Omental fat pad (tissue), 4 donors: ENCODE measurements at places on chromosomes 1 and 21. TPM values are rescaled to one million over a fixed set of nuclear protein-coding genes. Genes with fewer than 3 reads are reported as not detected.

Gene OR13G1
- total RNA-seq = not detected

Gene DMRTA2
- not detected for total RNA-seq

DNA sequence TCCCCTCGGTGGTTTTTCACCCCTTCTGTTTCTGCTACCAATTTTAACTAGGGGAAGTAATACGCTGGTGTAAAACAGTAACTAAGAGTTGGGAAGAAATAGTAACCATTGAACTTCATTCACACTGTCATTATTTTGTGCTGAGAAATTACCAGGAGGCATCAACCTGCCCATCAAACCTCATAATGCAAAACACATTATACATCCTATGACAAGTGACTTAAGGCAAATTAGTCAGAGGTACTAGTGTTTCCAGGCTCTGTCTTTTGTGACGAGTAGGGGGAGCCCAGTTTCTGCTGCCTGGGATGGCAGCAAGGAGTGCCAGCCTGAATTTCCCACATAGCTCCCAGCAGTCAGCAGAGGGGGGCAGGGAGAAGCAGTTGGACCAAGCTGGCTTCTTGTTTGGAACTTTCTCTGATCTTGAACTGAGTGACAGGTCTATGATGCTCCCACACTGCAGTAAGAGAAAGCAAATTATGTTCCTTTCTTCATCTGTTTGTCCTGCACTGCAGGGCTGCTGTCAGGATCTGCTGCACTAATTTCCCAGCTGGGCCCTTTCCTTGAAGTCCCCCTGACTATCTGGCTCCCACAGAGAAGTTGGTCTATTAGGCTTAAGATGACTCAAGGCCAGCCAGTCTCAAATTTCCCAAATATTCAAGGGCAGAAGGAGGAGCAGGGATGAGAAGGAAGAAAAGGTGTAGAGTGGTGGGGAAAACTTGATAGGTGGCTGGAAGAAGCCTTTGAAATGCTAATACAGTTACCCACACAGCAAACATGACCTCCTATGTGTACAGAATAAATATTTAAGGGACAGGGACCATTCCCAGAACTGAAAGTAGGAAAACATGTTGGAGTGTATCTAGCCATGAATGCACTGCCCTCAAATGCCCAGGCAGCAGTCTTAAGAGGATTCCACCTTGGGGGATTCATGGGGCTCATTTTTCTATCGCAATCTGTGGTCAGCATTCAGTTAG, 322.8 kb downstream of the SEC16B start:
- DNase-seq = no peak

Gene ADORA1
- 4.3 TPM for total RNA-seq

- DNase-seq = no peak
Measured at GRCh38 chr1:182829285-182829932, 9.7 kb upstream of the DHX9 start.

Gene SLC9C2
- total RNA-seq = 0.56 TPM

Gene TGFB2
- 3.5 TPM for total RNA-seq

- no peak for DNase-seq
Measured at GRCh38 chr1:109466452-109467300, at the start of gene SYPL2. SYPL2 (plus strand) TSS chr1:109466546; CDS start chr1:109466844, 298 bp downstream.

Gene LCE2C
- total RNA-seq = not detected

- no peak for DNase-seq
Measured at GRCh38 chr1:12617511-12617900, 504 bp downstream of the DHRS3 start.

Gene OR2L5
- not detected for total RNA-seq

Gene CAMK1G
- total RNA-seq = not detected

GRCh38 chr1:91523482-91523881, 22.8 kb downstream of the CDC7 start:
- DNase-seq = no peak

Gene GRIK3
- total RNA-seq = 0.09 TPM

Gene MROH9
- total RNA-seq = not detected

DNA sequence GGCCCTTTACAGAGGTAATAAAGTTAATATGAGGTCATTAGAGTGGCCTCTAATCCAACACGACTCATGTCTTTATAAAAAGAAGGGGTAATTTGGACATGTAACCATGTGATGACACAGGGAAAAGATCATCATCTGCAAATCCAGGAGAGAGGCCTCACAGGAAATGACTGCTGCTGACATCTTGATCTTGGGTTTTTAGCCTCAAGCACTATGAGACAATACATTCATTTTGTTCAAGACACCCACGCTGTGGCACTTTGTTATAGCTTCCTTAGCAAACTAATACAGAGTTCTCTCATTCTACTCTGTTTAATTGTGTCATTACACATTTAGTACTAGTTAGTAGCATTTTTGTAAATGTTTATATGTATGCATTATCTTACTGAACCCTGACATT, 64.0 kb upstream of the RUNX1 start:
- DNase-seq = no peak

GRCh38 chr21:42258150-42258884, 39.4 kb downstream of the ABCG1 start:
- DNase-seq = peak; percentile 51

- DNase-seq = no peak
Measured at GRCh38 chr1:35047188-35047858, 15.6 kb upstream of the ZMYM6 start.

- no peak for DNase-seq
Measured at GRCh38 chr1:108747898-108748297, 1.4 kb downstream of the STXBP3 start.

- DNase-seq = no peak
Measured at GRCh38 chr1:202713110-202713509, 2.9 kb upstream of the SYT2 start.

Gene SMIM1
- not detected for total RNA-seq

- DNase-seq = no peak
Measured at GRCh38 chr1:30698401-30698981, 24.9 kb downstream of the MATN1 start.

- DNase-seq = no peak
Measured at GRCh38 chr1:74729741-74730478, 2.9 kb downstream of the CRYZ start.

DNA sequence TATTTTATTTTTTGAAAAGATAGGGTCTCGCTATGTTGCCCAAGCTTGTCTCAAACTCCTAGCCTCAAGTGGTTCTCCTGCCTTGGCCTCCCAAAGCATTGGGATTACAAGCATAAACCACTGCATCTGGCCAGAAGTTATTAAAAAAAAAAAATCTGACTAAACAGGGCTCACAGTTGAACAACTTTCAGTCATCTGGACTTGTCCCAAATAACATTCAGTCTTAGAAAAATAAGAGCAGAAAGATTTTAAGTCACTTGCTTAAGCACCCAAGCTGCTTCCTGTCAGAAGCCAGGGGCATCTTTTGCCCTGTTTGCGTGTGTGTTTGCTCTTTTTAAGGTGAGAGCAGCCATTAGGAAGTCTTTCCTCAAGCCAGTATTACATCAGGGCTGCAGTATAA, 286.8 kb downstream of the LMO4 start:
- no peak for DNase-seq

GRCh38 chr1:37495875-37496274, 18.7 kb downstream of the MEAF6 start:
- DNase-seq = no peak

DNA sequence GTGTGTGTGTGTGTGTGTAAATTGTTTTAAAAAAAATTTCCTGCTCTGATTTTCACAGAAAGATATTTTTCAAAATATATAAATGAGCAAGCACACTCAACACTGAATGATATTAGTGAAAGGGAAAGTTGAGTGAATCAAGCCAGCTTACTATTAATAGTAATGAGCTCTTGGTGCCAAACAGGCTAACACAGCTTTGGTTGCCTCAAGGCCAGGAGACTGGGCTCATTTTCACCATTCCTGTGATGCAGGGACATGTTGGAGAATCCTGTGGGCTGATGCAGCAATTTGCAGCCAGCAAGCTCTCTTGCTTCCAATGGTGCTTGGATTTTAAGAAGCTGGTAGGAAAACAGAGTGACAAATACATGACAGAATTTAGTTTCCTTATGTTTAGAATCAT, 30.2 kb downstream of the PLA2G4A start:
- no peak for DNase-seq

DNA sequence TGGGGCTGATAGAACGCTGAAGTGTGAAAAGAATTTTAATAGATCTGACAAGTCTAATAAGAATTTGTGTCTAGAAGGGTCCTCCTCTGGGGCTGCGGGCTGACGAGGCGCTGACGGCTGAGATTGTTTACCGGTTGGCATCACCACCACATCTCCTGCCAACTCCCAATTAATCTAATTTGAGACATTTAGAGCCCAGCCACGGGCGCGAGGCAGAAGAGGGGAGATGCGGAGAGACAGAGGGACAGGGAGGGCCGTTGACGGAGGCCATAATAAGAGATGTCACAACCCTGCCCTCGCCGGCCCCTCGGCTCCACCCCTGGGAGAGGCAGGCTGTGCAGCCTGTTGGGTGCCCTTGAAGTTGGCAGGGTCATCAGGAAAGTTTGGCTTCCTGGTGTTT, 109.3 kb downstream of the PAX7 start:
- DNase-seq = no peak

Gene ARHGEF10L
- 17.3 TPM for total RNA-seq

GRCh38 chr1:89641781-89642180, 8.9 kb downstream of the LRRC8C start:
- DNase-seq = no peak

DNA sequence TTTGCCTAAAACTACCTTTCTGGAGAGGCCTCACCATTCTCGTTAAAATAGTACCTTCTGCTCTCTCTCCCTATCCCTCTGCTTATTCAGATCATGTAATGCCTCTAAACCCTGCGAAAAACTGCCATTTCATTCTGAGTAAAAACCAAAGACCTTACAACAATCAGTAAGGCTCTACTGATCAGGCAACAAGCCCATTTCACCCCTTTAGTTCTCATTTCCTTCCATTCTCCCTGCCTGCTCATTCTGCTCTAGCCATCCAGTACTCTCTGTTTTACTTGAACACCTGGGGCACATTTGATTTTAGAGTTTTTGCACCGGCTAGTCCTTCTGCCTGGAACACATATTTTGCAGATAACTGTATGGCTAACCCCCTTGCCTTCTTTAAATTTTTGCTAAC, 187.8 kb downstream of the COQ8A start:
- DNase-seq = no peak

- DNase-seq = no peak
Measured at GRCh38 chr1:9912264-9912936, 2.3 kb upstream of the CTNNBIP1 start.

GRCh38 chr1:237901299-237901934, 10.7 kb upstream of the ZP4 start:
- DNase-seq = no peak

Gene RHBDL2
- total RNA-seq = 1.6 TPM

DNA sequence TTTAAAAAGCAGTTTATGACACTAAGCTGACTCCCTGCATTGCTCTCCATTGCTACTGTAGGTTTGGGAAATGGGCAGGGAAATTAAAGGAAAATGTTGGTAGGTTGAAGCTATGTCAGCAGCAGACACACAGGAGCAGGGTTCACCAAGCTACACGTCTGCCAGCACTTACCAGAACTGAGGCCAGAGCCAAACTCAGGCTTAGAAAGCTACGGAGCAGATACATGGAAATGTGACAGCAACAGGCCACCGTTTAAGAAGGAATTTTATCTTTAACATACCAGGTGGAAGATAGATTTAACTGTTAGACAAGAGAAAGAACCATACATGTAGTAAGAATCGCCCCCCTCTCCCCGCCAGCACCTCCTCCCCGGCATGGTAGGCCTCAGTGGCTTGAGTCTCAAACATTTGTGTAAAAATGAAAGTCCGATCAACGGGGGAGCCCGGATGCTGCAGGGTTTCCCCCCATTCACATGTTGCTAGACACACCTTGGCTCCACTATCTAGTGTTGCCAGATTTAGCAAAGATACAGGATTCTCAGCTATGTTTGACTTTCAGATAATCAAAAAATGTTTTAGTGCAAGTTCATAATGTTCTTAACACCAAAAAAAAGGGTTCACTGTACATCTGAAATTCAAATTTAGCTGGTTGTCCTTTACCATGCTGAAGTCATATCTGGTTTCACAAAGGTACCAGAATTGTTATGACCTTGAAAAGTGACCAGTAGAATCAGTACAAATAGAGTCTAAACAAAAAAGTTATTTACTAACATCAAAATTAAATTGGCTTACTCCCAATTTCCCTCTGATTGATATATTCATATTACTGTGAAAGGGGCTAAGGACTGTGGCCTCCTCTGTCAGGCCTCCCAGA, 6.7 kb downstream of the OR2T11 start:
- no peak for DNase-seq

- DNase-seq = no peak
Measured at GRCh38 chr21:27035791-27036190, 68.9 kb upstream of the ADAMTS5 start.

Gene LRRIQ3
- 1.4 TPM for total RNA-seq

GRCh38 chr1:15304708-15305467, 57.9 kb downstream of the FHAD1 start:
- peak; percentile 74 for DNase-seq

Gene CD1B
- not detected for total RNA-seq

DNA sequence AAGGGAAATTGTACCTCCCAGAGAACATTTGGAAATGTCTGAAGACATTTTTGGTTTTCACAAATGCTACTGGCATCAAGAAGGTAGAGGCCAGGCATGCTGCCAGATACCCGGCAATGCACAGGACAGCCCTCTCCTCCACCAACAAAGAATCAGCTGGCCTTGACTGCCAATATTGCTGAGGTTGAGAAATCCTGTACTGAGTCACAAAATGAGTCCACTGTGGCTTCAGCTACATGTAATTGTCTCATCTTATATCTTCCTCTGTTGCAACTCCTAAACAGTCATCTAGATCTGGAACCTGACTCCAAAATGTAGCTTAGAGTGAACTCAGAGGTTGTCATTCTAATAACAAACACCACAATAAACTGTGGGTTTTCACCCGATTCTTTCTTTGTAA, 327.5 kb upstream of the POGK start:
- no peak for DNase-seq

DNA sequence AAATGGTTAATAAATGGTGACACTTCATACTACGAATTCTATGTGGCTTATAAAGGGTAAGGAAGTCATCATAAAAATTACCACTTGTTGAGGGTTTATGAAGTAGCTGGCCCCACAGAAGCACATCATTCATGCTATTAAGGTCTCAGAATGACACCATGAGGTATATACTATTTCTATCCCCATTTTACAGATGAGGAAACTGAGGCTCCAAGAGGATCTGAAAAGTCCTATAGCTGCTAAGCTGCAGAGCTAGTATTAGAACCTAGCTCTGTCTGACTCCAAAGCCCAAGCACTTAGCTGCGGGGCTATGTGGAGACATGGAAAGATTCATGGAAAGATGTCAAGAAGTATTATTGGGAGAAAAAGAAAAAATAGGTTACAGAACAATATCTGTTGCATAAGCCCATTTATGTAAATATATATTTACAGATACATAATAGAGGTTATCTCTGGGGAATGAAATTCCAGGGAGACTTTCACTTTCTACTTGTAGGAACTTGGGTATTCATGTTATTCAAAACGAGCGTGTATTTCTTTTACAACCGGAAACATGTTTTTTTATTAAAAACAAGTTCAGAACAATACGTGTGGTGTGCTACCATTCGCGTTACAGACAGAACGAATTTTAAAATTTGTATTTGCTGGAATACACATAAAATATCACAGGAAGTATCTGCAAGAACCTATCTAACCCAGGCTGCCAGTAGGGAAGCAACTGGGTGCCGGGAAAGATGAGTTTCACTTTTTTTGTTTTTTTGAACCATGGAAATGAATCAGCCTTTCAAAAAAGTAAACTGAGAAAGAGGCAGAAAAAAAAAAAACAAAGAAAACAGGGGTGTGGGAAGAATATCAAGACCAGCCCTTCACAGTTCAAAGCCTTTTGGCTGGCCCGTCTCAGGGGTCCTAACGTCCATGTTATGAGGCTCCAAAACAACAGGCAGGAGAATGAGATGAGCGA, 13.4 kb downstream of the SPOCD1 start:
- DNase-seq = no peak
